ENCODE measurements at places on chromosomes 2 and 18.

- no peak for DNase-seq
These were observed 848 bp downstream of the VRK2 start for GRCh38 chr2:58047373-58047935.

GRCh38 chr2:213723041-213723560 is 438.8 kb downstream of the SPAG16 start:
- no peak for DNase-seq

- no peak for DNase-seq
These were observed 281.8 kb upstream of the ZEB2 start for GRCh38 chr2:144801766-144802165.

DNA sequence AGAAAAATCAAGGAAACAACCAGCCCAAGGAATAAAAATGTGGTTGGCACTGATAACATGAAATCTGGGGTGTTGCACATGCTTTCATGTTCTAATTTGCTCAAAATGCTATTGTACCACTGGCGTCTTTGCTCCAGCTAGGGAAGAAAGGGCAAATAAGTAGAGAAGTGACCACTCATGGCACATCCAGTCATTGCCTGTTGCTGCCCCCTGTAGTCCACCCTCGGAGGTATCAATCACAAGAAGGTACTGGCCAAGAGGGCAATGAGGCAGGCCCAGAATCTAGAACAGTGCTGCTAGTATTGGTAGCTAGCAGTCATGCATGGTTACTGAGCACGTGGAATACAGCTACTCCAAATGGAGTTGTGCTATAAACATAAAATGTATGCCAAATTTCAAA is 213.4 kb downstream of the CDCA7 start:
- DNase-seq, result no peak

GRCh38 chr2:222176890-222177289 is 121.9 kb downstream of the PAX3 start:
- no peak for DNase-seq

- no peak for DNase-seq
These were observed 511.3 kb downstream of the FBXO15 start for GRCh38 chr18:73636355-73636754.

DNA sequence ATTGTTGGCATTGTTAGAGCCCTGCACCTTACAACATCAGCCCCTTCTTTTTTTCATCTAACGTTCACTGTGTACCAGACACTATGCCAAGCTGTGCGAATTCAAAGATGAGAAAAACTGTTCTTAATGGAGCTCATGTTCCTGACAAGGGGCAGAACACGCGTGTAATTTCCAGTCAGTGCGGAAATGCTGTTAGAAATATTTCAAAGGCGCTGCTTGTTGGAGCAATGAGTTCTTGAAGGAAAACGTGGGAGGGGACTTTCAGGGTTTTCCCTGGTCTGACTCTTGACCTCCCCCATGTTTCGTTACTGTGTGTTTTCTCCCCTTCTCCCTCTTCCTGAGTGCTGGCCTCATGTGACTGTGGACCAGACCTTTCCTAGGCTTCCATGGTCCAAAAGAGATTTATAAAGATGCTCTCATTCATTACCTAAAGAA is 1.5 kb downstream of the MTHFD2 start:
- DNase-seq, result no peak

- DNase-seq, result no peak
These were observed 6.8 kb downstream of the ZCCHC2 start for GRCh38 chr18:62529597-62529996.

GRCh38 chr2:191844706-191845105 is 2.2 kb downstream of the CAVIN2 start:
- DNase-seq, result no peak

DNA sequence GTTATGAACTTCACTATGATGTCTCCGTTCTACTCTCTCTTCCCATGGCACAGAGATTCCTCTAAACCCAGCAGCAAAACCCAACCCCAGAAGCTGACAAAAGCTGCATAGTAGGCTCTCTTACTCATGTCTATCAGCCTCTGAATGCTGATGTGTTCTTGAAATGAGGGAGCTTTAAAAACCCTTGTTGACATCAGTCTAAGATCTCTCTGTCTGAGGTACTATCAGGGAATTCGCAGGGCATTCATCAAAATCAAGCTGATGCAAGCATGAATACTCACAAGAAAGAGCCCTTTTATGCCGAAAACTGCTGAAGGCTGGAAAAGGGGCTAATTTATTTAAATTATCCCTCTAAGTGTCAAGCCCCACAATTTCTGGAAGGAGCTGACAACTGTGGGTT is 710.6 kb upstream of the FANCL start:
- no peak for DNase-seq

GRCh38 chr18:58402247-58402646 is 226.6 kb downstream of the ALPK2 start:
- peak; percentile 24 for DNase-seq

DNA sequence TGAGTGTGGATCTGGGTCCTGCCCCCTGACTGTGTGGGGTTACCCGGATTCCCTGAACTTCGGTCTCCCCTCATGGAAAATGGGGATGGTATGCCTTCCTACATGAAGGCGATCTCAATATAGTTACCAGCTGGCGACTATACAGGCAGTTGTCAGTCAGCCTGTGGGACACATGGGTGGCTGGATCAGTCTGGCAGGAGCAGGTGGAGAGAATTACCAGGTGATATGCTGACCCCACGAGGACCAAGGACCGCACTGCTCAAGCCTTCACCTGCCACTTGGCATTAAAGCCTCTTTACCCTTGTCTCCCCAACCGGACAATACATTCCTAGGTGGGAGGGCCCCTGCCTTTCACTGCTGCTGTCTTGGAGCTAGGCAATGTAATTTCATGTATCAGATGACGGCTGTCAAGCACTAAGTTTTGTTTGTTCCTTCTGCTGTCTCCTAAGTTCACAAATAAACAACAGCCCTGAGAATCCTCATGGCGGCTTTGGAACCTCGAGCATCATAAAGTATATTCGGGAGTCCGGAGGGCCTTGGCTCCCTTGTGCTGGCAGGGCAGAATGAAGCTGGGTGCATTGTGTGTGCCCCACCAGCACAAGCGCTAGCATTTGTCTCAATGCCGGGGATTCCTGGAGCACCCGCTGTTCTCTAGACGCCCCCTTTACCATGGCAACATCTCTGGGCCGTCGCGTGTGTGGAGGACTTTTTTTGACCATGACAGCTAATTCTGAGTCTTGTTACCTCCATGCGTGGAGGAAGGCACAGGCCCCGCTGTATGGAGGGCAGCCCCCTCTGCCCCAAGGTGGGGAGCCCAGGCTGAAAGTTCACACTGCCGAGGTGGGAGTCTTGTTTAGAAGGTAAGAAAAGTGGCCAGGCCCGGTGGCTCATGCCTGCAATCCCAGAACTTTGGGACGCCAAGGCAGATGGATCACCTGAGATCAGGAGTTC is 48.6 kb downstream of the PDCL3 start:
- no peak for DNase-seq

- DNase-seq, result no peak
These were observed 203.0 kb downstream of the SP3 start for GRCh38 chr2:173762221-173762620.

- DNase-seq, result no peak
These were observed 305.5 kb downstream of the PTPRM start for GRCh38 chr18:7872569-7872968.

- DNase-seq, result no peak
These were observed 102.4 kb downstream of the STK39 start for GRCh38 chr2:168145011-168145410.

DNA sequence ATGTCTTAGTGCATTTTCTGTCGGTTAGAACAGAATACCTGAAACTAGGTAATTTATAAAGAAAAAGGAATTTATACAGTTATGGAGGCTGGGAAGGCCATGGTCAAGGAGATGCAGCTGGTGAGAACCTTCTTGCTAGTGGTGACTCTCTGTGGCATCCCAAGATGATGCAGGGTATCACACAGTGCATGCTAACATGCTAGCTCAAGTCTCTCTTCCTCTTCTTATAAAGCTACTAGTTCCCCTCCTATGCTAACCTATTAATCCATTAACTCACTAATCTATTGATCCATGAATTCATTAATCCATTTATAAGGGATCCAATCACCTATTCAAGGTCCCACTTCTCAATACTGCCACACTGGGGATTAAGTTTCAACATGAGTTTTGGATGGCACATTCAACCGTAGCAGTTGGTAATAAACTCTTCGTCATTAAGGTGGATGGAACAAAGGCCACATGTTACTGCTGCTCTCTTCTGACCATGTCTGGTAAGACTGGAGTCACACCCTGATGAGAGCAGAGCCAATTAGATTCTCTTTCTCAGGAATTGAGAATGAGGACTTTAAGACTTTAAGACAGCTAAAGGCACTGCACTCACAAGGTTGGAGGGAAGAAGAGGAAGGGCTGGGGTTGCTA is 211.6 kb upstream of the SMAD7 start:
- DNase-seq, result no peak

DNA sequence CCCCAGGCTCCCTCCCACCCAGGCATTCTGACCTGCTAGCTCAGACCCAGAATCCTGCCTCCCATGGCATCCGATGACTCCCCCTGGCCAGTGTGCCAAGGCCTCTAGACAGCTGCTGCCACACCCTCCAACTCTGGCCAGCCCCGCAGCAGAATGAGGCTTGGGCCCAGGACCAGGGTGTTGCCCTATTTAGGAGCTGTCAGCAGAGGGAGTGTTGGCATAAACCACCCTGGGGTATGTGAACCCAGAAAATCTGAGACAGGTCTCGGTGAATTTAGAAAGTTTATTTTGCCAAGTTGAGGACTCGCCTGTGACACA is 134.3 kb downstream of the KLHL29 start:
- no peak for DNase-seq

GRCh38 chr2:109467701-109468100 is 146.1 kb downstream of the SEPTIN10 start:
- no peak for DNase-seq

- DNase-seq, result no peak
These were observed 64.8 kb downstream of the ATF2 start for GRCh38 chr2:175103191-175103590.

DNA sequence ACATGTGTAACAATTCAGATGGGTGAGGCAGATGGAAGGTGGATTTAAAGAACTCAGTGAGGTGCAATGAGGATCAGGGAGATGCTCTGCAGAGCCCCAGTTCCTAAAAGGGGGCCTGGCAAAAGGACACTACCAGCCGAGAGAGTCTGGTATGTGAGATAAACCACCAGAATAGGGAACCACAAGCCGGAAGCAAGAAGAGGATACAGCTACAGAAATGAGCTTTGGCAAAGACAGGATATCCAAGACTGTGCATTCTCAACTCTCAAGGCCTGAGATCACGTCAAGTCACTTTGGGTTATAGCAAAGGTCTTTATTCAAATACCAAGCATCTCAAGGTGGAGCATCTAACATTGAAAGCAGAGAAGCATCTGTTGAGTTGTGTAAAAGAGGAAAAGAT is 293.5 kb downstream of the ARHGAP15 start:
- no peak for DNase-seq

GRCh38 chr2:106694964-106695470 is 190.9 kb downstream of the ST6GAL2 start:
- no peak for DNase-seq

DNA sequence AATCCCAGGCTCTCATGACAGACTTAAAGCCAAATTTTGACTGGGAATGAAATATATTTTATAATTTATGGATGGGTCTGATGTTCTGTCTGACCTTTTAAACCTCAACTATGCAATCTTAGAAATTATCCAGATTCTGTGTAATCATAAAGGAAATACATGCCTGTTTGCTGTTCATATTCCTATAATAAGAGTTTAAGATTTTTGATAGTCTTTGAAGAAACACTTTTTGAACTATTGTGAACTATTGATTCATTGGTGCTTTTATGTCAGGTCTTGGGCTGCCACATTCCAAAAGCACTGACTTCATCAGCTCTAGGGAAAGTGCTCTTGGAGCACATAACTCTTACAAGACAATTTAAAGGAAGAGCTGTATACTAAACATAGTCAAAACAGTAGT is 64.2 kb downstream of the CCDC150 start:
- no peak for DNase-seq

DNA sequence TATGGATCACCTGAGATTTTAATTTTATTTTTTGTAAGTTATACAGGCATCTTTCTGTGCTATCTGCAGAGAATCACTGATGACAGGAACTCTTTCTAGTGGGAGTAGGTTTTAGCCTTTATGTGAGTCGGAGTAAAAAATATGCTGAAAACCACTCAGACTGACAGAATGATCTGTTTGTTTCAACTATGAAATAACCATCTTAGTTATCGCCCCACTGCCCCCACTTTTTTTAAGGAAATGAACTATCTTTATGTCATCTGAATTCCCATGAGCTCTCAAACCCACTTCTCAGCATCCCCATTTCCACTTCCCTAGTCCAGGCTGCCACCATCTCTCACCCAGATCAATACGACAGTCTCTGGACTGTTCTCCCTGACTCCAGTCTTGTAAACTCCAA is 38.9 kb downstream of the MRPL33 start:
- no peak for DNase-seq
